ENCODE measurements at places on chromosomes 16 and 17. TPM values are rescaled to one million over a fixed set of nuclear protein-coding genes. Genes with fewer than 3 reads are reported as not detected.

DNA sequence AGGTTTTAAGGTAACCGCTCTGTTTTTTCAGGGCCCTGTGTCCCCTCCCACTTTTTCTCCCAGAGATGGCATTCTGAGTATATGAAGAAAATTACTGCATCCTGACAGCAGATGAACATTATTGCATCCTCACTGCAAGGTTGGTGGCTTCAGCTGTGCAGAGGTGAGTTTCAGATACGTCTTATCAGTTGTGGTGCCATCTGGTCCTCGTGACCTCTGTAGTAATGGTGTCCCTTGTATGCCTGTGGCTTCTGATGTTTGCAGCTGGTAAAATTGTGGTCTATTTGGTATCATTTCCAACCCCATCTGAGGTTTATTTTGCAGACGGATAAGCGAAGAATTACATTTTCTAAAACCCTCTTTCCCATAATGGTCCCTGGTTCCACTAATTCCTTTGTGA is 417.0 kb downstream of the HS3ST3B1 start:
- DNase-seq: no peak

DNA sequence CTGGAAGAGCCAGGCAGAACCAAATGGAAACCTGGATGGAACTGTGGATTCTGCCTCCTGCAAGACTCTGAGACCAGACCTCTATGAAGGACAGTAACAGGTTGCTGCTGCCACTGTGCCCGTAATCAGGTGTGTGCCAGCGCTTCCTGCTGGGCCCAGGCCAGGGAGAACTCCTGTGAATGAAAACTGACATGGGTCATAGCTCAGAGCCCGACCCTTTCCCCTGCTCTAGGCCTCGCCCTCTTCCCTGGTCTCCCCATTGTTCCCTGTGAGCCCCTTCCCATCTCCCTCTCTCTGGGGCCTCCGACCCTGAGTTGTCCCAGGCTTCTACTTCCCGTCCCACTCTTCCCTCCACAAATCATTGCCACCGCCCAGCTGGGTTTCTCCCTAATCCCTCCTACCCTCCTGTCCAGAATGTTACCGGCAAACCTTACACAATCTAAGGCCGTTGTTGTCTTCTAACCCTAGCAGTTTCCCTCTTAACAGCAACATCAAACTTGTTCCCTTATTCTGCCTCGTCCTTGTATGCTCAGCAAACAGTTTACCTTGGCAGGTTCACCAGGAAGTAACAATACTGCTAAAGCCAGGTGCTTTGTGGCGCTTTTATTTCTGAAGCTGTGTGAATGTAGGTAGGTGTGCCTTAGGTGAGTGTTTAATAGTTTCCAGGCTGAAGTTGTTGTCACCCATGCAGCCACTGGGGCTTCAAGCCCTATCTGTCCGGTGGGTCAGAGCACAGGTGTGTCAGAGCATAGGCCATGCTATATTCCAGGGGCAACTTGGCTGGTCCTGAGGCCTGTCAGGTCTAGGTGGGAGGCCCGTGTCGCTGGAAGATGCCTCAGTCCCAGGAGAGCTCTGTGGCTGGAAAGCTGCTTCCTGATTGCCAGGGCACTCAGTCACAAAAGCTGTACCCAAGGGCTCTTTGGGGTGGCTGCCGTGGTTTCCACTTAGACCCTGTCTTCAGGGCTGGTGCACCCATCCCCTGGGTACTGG is 32.0 kb downstream of the SMPD3 start:
- DNase-seq: peak; percentile 78

LHX1 gene
- not detected for total RNA-seq

DNA sequence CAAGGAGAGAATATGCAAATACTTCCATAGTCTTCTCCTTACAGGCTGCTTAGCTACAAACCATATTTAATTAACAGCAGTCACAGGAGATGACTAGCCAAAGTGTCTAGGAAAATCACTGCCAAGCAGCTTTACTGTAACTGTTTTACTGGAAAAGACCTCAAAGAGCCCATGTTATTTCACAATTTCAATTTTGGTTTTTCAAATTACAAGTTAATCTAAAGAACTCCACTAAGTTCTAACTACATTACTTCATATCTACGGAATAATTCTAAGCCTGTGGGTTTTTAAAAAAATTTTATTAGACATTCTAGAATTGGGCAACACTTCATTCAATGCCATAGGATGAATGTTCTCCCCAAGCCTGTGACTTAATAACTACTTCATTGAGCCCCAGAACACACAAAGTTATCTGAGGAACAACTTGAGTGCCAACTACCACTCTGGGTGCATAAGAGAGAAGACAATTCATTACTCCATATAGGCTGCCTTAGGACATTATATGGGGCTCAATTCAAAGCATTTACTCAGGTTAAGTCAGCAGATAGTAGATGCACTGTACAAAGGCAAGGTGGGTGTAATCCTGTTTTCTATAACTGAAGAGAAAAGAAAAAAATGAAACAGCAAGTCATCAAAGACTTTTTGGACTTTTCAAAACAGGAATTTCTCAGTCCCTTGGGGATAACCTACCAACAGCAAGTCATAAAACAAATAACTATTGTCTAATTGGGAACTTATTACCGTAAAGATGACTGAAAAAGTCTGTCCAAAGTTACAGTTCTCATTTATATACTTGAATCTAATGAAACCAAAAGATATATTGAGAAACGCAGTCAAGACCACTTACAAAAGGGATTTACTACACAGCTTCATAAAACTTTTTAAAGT is 33.0 kb downstream of the STAT3 start:
- DNase-seq: no peak

DNA sequence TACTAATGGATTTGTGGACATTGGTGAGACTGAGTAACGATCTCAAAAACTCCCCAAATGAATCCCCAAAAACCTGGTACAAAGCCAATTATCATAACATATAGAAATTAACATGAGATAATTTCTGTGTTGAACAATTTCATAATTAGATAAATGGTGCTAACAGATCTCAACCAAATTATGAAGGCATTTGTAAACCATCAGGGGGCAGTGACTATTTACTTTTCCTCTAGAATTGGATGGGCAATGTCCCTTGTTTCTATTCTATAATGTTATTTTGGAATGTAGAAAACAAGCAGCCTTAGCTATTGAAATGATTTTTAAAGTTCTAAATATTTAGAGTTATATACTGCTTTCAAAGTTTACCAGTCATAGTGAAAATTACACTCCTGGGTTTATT is 57.8 kb downstream of the MYH10 start:
- no peak for DNase-seq

DNA sequence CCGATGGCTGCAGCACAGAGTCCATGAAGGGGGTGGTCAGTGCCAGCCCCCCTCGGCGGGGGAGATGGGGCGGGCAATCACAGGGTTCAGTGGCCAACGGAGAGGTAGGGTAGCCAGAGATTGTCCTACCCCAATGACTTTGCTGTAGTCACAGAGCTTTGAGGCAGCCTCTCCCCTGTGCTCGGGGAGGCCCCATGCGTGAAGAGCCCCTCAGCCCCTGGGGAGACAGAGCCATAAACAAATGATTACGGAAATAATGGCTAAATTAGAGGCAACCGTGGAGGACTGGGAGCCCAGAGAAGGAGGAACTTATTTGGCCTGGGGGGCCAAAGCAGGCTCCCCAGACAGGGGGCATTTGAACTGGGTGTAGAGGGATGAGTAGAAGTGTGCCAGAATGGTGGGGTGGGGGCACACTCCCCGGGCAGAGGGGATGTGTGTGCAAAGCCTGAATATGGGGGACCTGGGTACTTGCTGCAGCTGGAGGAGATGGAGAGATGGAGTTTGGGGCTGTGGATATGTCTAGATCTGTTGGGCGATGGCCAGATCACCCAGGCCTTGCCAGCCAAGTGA is 164.8 kb downstream of the CMIP start:
- DNase-seq: no peak

- DNase-seq: peak; percentile 82
Measured at GRCh38 chr16:82034981-82035612, at the start of gene HSD17B2. Gene HSD17B2 (plus strand): TSS chr16:82035253. CDS start chr16:82035425, 172 bp downstream.

DNA sequence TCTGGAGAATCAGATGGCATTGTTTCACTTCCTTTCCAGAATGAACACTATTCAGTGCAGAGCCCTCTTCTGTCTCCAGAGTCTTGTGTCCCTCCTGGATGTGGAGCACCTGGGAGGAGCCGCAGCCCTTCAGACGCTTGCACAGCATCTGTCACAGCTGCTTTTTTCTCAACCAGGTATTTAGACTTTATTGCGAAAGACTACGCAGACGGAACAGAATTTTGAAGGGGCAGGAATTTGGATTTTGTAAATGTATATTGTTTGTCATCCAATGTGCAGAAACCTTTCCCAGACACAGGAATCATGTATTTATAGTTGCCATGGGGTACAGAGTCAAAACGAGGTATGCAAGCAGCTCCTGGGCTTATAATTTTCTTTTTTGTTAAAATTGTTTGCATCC is 20.4 kb downstream of the HEATR3 start:
- DNase-seq: no peak
